Stimulated activated CD8-positive, alpha-beta memory T cell treated with anti-CD3 and anti-CD28 coated beads, Interleukin-4, amount 100 ng/mL, for 24 hours (primary cell): ENCODE measurements at places on chromosomes 1 and 21.

GRCh38 chr21:45056917-45057560, 17.3 kb upstream of the ADARB1 start:
- DNase-seq: no peak

DNA sequence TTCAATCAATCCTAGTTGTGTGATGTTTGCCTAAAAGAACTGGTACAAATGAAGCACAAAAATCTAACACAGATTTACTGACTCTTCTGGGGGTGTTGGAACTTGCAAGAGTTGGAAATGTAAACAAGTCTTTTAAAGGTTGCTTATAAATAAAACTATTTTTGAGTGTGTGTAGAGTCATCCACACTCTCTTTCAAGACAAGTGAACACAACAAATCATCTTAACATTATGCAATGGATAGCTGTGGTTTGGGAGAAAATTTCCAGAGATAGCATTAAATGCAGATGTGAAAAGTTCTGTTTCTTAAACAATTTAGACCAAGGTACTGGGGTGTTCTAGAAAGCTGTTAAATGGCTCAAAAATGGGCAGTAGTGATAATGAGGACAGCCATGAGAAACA, 28.7 kb downstream of the C1orf87 start:
- DNase-seq: no peak

GRCh38 chr1:223017291-223017690, 125.8 kb downstream of the TLR5 start:
- DNase-seq: no peak

DNA sequence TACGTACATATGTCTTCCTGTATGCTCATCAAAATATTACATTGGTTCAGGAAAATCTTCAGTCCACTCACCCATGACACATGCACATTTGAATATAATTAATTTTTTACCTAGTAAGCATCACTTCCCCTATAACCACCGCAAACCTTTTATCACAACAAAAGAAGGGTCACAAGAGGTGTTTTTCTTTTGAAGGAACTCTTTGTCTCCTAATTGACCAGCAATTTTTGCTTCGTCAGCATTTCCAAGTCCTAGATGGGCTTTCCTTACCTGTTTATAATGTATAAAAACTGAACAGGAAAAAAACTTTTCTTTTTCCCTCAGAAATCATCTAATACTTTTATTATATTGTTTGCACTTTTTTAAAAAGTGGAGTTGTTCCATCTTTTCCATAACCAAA, 631.3 kb downstream of the PLA2G4A start:
- DNase-seq: no peak

DNA sequence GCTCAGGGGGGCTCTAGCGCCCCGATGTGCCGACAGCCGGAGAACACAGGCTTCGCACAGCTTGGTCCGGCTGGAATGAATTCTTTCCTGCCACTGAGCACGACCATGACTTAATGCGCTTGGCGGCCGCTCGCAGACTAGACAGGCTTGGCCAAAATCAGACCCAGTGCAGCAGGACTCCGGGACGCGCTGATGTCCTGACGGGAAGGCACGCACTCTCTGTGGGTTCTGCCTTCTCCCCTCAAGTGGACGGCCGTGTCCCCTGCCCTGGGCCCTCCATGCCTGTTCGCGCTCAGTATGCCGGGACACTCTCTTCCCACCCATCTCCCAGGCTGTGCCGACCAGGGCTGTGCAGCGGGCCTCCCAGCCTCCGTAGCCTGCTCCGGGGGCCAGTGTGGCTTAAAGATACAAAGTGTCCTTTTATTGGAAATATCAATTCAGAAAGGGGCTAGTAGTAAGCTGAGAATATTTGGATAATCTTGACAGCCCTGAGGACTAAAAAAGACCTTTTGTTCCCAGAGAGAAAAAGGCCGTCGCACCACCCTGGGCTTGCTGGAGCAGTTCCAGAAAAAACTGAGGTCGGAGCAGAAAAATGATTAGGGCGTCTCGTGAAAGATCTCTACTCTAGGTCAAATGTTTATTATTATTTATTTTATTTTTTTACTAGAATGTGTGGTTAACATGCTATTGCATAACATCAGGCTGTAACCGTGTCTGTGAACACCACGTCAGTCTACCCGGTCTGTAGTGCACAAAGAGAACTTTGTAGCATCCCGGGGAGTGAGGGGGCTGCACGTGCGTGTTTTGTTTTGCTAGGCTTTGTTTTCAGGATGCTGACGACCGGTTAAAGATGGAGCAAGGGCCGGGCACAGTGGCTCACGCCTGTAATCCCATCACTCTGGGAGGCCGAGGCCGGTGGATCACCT, 88.1 kb upstream of the ARHGEF16 start:
- no peak for DNase-seq

- DNase-seq: no peak
These were observed 207.2 kb downstream of the TOMM20 start for GRCh38 chr1:234921266-234922062.

DNA sequence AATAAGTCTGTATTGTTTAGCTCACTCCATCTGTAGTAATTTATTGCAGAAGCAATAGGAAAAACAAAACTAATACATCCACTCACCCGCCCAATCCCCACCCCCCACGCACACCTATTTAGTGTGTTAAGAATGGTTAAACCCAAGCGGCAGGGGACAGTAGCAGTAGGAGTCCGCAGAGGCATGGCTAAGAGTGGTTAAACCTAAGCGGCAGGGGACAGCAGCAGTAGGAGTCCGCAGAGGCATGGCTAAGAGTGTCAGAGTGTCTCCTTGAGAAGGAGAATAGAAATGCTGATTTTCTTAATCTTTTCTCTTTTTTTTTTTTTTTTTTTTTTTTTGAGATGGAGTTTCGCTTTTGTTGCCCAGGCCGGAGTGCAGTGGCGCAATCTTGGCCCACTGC, 34.8 kb upstream of the TMPRSS2 start:
- DNase-seq: no peak
